ENCODE measurements at places on chromosomes 12 and 14. TPM values are rescaled to one million over a fixed set of nuclear protein-coding genes. Genes with fewer than 3 reads are reported as not detected.

- DNase-seq = no peak
These were observed 47.6 kb downstream of the CRACR2A start for GRCh38 chr12:3705354-3705675.

GRCh38 chr12:130680451-130680990 lies 35.6 kb downstream of the RIMBP2 start:
- DNase-seq = peak; percentile 25

Gene SLC5A8
- not detected for total RNA-seq

DNA sequence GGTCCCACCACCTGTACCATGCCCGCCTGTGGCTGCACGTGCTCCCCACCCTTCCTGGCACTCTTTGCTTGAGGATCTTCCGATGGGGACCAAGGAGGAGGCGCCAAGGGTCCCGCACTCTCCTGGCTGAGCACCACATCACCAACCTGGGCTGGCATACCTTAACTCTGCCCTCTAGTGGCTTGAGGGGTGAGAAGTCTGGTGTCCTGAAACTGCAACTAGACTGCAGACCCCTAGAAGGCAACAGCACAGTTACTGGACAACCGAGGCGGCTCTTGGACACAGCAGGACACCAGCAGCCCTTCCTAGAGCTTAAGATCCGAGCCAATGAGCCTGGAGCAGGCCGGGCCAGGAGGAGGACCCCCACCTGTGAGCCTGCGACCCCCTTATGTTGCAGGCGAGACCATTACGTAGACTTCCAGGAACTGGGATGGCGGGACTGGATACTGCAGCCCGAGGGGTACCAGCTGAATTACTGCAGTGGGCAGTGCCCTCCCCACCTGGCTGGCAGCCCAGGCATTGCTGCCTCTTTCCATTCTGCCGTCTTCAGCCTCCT lies 1.1 kb downstream of the INHBE start:
- peak; percentile 71 for DNase-seq

Gene NINJ2
- total RNA-seq = 4.6 TPM

Gene PAX9
- total RNA-seq = 0.10 TPM

Gene KRT72
- total RNA-seq = not detected

DNA sequence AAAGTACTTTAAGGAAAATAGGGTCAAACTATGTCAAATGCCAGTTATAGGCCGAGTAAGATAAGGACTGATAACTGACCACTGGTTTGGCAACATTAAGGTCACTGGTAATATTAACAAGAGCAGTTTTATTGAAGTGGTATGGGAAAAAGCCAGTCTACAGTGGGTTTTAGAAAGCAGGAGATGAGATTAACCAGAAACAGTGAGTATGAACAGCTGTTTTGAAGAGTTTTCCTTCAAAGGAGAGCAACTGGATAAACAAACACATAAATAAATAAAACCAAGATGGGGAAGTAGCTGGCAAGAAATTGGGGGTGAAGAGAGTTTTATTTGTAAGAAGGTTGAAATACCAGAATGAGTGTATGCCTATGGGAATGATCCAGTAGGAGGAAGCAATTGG lies 30.3 kb downstream of the KITLG start:
- no peak for DNase-seq
